ENCODE measurements at places on chromosomes 7 and 10.

DNA sequence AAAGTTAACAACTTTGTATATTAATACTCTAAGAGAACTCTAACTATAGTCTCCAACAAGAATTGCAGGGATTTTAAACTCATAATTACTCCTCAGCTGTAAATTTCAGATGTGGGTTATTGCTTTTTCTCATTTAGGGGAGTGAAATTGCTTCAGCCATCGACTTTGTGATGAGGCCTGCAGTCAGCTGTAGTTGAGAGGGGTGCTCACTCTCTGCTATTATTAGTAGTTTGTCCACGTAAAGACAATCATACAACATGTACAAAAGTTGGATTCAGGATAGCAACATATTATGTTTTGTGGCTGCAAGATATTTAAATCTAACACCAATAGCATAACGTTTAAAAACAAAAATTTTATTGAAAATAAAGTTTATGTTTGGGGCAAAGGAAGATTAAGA lies 28.7 kb downstream of the HDAC9 start:
- no peak for DNase-seq

- no peak for DNase-seq
Measured at GRCh38 chr7:47782022-47782421, 166.2 kb downstream of the PKD1L1 start.

DNA sequence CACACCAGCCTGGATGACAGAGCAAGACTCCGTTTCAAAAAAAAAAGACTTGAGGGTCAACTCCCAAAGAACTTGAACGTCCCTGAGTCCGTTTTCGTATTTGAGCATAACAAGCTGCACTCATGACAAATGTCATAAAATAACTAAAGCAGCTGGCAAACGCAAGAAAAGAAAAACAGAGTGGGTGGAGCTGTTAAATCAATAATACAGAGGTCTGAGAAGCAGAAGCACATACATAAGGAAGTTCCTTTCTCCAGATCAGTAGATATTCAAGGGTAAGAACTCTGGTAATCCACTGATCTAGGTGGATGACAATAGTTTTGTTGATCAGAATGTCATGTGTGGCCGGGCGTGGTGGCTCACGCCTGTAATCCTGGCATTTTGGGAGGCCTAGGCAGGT lies 150.1 kb downstream of the FAM107B start:
- DNase-seq: no peak

DNA sequence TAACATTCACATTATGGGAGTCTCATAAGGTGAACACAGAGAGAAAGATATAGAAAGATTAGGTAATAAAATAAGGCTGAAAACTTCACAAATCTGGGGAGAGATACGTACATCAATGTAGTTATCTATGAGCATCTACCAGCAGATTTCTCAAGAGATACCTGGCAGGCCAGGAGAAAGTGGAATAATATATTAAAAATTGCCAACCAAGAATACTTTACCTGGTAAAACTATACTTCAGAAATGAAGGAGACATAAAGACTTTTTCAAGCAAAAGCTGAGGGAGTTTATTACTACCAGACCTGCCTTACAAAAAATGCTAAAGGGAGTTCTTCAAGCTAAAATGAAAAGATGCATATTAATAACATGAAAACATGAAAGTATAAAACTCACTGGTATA lies 78.8 kb upstream of the COMTD1 start:
- DNase-seq: no peak

GRCh38 chr7:93562936-93563335 lies 11.6 kb downstream of the CALCR start:
- DNase-seq: no peak

DNA sequence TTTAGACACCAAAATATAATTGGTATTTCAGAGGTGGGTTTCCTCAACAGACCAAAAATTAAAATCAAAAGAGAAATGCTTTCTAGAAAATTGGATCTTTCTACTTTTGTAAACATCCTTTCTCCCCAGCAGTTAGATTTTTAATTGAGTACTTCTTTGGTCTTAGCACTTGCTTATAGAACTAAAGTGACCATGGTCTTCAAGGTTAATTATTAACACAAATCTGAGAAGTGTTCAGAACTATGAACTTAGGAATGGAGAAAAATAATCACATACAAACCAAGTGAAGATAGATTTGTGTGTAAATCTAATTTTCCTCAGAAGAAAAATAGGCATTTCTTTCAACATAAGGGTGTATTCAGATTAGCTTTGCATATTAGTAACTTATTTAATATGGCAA lies 355.4 kb downstream of the ELMO1 start:
- no peak for DNase-seq

DNA sequence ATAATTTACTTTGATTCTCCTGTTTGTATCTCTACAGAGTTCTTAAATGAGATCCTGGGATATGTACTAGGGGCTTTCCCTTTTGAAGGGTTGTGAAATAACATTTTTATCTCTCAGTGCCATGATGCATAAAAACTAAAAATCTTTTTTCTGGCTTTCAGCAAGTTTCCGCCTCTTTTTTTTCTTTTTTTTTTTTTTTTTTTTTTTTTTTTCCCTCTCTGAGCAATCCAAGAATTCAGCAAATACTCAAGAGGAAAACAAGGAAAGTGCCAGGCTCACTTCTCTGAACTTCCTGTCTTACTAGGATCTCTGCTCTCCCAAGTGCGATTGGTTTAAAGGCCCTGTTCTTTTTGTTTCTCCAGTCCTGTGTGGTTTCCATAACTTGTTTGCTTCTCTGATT lies 79.9 kb downstream of the HYCC1 start:
- DNase-seq: no peak

DNA sequence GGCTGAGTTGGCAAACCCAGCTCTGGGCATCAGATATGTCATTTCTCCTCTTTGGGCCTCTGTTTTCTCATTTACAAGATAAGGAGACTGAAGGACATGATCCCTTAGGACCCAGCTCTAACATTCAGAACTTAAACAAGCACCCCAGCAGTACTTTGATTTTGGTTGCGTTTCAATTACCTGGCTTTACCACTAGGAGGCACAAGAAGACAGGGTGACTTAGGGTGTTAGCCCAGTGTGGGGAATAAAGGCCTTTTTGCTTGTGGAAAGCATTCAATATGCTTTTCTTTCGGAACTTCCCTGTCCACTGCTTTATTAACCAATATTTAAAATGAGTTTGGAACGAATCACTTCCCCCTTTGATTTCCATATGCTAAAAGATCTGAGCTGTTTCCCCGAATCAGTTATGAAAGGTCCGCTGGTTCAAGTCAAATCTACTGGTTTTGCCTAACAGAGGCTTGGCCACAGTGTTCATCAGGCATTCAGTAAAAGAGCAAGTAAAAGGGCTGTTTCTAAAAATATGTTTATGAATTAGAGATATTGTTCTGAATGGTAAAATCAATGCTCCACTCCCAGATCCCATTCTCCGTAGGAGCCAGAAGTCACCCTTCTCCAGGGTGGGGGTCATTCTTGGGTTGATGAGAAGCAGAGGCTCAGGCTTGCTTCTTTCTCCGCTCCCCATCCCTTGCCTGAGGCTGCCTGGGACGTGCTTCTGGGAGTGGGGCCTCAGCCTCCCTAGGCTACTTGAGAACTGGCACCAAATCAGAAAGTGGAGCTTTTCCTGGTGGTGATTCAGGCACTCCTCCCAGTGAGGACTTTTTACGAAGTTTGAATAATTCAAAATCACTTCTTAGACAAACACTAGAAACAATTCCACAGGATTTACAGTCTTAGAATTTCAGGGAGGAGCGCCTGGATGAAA lies 105.5 kb downstream of the MYOF start:
- DNase-seq: no peak

DNA sequence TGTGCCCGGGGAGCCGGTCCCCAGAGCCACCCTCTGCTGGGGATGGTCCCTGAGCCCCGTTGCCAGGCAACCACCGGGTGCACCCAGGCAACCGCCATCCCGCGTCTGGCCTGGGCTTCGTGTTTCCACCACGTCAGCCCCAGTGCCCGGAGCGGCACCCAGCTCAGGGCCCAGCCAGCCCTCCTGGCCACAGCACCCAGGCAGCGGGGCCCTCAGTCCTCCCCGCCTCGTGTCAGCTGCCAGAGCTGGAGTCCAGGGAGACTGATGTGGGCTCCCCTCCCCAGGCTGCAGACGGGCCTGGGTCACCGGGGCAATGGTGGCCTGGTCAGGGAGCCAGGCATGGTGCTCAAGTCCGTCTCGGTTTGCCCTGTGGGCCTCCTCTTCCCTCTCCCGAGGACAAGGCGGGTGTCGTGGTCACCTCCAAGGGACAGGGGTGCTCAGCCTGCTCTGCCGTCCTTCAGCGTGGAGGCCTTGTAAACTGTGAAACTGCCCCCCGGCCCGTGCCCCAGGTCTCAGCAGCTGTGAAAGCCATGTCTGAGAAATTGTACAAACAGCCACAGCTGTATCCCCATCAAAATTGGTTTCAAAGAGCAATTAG lies 72.5 kb downstream of the MICALL2 start:
- no peak for DNase-seq

GRCh38 chr7:40922316-40922670 lies 780.6 kb downstream of the INHBA start:
- no peak for DNase-seq

DNA sequence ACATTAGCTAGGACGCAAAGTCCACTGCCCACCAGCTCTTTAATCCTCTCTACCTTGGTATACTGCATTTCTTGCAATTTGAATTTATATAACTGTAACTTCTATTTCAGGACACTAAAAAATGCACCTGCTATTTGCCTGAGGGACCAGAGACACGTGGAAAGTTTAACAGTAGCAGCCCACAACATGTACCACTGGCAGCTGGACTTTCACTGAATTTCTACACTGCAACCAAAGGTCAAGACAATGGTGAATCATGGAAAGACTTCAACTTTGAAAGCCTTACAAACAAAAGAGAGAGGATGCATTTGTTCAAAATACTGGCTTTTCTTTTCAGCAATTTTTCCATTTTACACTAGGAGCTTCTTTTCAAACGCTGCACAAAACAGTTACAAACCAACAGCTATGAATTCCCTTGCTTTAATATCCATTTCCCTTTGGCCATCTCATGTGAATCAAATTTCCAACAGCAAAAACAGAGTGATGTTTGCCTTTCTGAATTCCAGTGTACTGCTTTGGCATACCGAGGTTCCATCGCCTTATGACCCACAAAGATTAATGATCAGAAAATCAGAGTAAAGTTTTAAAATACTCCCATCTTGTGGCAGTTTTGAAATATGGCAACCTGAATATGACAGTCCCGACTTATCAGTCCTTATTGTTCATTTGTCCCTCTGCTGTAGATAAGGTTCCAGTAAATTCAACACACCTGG lies 29.9 kb upstream of the HNRNPH3 start:
- no peak for DNase-seq

DNA sequence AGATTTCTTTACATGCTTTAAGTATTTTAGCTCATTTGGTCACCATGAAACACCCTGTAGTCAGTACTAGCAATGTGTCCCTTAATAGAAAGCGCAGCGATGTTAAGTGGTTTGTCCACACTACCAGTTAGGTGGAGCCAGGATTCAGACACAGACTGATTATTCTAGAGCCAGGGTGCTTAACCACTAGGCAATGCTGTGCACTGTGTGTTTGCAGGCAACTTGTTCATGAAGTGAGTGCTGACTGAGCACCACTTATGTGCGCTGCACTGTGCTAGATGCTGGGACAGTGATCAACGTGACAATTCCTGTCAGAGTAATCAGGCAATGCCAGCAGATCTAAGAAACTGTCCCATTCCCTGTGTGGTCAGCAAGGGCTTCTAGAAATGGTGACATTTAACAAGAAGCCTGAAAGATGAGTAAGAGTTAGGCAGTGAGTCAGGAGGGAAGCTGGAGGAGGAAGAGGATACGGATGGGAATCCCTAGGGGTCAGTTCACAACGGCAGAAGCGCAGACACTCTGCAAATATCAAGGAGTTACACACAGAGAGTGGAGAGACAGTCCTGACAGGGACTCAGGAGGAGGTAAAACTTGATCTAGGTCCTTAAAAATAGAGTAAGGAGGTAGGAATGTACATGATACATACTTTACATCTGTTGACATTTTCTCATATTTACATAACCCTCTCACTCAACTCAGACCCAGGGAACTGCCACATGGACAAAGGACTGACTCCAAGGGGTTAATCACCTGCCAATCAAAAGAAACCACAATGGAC lies 69.7 kb upstream of the EGR2 start:
- no peak for DNase-seq

DNA sequence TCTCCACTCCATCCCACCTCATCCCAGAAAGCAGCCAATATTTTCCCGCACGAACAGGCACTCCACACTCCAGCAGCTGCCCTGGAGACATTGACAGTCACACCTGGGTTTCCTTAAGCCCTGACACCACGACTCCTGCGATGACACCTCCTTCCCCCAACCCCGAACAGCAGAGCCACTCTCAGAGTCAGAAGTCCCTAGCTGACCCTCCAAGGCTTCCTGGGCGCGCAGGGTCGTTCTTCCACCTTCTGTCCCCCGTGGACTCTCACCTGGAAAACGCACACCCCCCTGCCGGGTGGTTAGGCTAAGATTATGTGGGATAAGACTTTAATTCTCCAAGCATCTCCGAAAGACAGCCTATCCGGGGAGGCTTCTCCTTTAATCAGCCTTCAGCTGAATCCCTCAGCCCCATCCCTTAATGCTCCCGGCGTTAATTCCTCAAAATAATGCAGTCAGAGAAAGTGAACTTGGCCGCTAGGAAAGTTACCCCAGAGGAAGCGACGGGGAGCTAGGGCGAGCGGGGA lies 1.1 kb downstream of the DENND11 start:
- no peak for DNase-seq

DNA sequence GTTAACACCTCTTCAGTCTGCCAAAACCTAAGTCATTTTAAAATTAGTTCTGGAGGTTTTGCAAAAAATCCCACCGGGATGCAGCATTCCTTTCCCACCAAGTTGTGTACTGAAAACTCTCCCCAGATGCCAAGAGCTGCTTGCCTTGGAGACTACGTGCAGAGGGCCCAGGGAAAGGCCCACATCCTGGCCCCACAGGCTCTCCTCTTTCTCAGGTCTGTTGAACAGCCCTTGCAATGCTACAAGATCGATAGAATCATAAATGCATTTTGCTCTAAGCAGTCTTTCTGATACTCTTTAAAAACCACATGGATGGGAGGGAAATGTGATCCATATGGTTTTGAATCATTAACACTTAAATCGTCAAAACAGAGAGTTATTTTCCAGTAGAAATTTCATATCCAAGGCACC lies 126.7 kb upstream of the ZMIZ1 start:
- DNase-seq: no peak

DNA sequence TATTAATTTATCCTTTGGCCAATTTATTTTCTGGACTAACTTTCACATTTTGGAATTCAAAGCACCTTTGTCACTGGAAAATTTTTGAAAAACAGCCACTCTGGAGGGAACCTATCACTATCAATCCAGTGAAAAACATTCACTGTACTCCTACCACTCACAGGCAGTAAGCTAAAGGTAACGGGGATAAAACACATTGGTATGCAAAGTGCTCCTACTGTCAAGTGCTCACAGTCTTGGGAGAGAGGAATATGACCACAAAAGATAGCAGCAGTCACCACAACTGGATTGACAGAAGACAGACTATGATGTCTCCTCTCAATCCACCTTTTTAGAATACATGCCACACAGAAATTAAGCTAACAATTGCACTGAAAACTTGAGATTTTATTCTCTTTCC lies 13.3 kb downstream of the GSAP start:
- no peak for DNase-seq

- no peak for DNase-seq
Measured at GRCh38 chr7:108014747-108015682, 12.1 kb upstream of the LAMB1 start.
